Cardiac atrium fibroblast (primary cell): ENCODE measurements at places on chromosomes 5 and 9. TPM values are rescaled to one million over a fixed set of nuclear protein-coding genes. Genes with fewer than 3 reads are reported as not detected.

Gene DBH
- total RNA-seq = not detected in 2 replicates

Gene ZBTB6
- 6.0 and 6.3 TPM in 2 replicates for total RNA-seq

Gene NXNL2
- total RNA-seq = 0.32 and 0.54 TPM in 2 replicates

Gene TAS2R1
- total RNA-seq = not detected in 2 replicates

Gene ZNF883
- 1.8 and 2.0 TPM in 2 replicates for total RNA-seq

Gene RASGRF2
- total RNA-seq = 0.18 and 1.3 TPM in 2 replicates

Gene CTNND2
- not detected in 2 replicates for total RNA-seq
